A549 treated with Hydrocortisone at 1 μM for 4 hours (cell line): ENCODE measurements at places on chromosomes 7 and 10. TPM values are rescaled to one million over a fixed set of nuclear protein-coding genes. Genes with fewer than 3 reads are reported as not detected.

Gene PAOX
- 1.7 to 2.5 TPM (median 2.1 TPM) in 5 replicates for total RNA-seq

Gene NME8
- not detected in 5 replicates for total RNA-seq

Gene SLC25A28
- 23.7 to 28.4 TPM (median 24.9 TPM) in 5 replicates for total RNA-seq

Gene GLI3
- 0.07 to 0.25 TPM (median 0.13 TPM) in 5 replicates for total RNA-seq

Gene INPP5F
- total RNA-seq: 8.3 to 11.4 TPM (median 10.5 TPM) in 5 replicates

Gene ATP6V1F
- total RNA-seq: 228 to 266 TPM (median 243 TPM) in 5 replicates

Gene OR2A1
- total RNA-seq: not detected in 5 replicates

Gene COL1A2
- not detected in 5 replicates for total RNA-seq

Gene HOXA4
- 1.4 to 2.3 TPM (median 1.7 TPM) in 5 replicates for total RNA-seq

Gene MLXIPL
- total RNA-seq: 0.75 to 1.2 TPM (median 1.1 TPM) in 5 replicates

Gene PAPOLB
- not detected in 5 replicates for total RNA-seq

Gene MBL2
- not detected in 5 replicates for total RNA-seq

Gene EDRF1
- 14.3 to 15.5 TPM (median 15.1 TPM) in 5 replicates for total RNA-seq

Gene ACBD7
- 0.97 to 1.4 TPM (median 1.1 TPM) in 5 replicates for total RNA-seq

Gene SPDYE16
- total RNA-seq: not detected in 5 replicates

Gene SYT15B
- 2.5 to 3.7 TPM (median 3.3 TPM) in 5 replicates for total RNA-seq

Gene PNLIPRP3
- total RNA-seq: 0.03 to 0.05 TPM in 2 of 5 replicates, not detected in the others

Gene PPP1R3C
- total RNA-seq: 19.9 to 28.4 TPM (median 24.2 TPM) in 5 replicates

Gene H2BK1
- not detected in 5 replicates for total RNA-seq

Gene PLAU
- total RNA-seq: 95.7 to 133 TPM (median 109 TPM) in 5 replicates

Gene GDF2
- total RNA-seq: not detected in 5 replicates

Gene IFIT1B
- total RNA-seq: not detected in 5 replicates

Gene ZNF107
- 1.9 to 3.8 TPM (median 2.2 TPM) in 5 replicates for total RNA-seq

Gene AS3MT
- 3.0 to 4.3 TPM (median 3.9 TPM) in 5 replicates for total RNA-seq

Gene RAB19
- not detected in 5 replicates for total RNA-seq

Gene DNAJC12
- 47.0 to 62.1 TPM (median 57.0 TPM) in 5 replicates for total RNA-seq

Gene GRID2IP
- 0.02 TPM in 1 of 5 replicates, not detected in the others for total RNA-seq

Gene NEBL
- total RNA-seq: 8.1 to 11.9 TPM (median 10.9 TPM) in 5 replicates

Gene XRCC2
- 3.7 to 6.1 TPM (median 4.8 TPM) in 5 replicates for total RNA-seq
